ENCODE measurements at places on chromosomes 1 and 21.

GRCh38 chr1:27713869-27714513, 11.8 kb upstream of the FAM76A start:
- no peak for DNase-seq

DNA sequence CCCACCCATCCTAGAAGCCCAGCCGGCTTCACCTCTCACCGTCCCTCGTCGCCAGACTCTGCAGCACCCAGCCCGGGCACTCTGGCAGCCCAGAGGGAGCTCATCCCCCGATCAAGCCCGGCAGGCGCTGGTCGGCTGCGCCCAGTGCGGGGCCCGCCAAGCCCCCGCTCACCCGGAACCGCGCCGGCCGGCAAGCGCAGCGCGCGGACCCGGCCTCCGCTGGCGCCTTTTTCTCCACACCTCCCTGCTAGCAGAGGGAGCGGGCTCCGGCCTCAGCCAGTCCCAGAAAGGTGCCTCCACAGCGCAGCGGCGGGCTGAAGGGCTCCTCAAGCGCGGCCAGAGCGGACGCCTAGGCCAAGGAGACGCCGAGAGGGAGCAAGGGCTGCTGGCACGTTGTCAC, 2023.3 kb downstream of the NCAM2 start:
- no peak for DNase-seq

DNA sequence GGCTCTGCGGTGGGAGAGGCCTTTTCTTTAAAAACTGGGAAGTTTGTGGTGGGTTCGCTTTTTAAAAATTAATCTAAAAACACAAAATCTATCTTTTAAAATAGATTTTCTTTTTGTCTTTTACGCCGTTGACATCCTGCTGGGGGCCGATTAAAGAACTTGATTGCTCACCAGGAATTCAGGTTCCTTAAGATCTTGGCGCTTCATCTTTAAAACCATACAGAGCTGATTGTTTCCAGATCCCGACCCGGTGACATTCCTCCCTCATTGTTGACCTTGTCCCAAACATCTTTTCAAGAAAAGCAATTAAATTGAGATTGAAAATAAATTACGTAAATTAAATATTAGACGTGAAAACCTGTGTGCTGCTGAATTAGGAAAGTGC, 546 bp upstream of the ZNF697 start:
- DNase-seq = no peak

DNA sequence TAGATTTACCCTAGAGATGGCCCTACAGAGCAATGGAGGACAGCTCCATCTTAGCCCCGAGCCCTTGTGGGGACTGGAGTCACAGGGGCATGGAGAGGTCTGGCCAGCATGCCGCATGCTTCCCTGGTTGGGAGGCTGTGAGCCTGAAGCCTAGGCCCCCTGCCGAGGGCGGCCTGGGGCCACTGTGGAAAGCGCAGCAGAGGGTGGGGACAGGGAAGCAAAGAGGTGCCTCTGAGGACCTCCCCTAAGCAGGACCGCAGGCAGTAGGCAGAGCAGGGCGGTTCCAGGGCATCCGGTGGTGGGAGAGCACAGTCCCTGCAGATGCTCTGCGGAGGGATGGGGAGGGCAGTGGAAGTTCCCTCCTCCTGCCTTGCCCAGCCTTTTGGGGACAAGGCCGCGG, 26.5 kb upstream of the PEF1 start:
- DNase-seq = no peak

DNA sequence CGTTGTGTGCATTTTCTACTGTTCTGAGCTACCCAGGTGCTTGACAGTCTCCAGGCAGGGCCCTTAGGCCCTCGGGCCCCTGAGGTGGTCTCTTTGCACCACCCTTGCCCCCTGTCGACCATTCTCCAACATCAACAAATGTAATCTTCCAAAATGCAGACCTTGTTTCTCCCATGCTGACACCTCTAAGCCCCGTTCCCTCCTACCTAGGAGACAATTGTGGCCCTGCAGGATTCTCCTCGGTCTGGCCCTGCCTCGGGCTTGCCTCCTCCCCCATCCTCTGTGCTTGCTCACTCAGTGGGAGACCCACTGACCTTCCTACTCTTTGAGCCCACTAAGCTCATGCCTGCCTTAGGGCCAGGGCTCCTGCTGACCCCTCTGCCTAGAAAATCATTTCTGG, 104.2 kb upstream of the TARDBP start:
- DNase-seq = no peak

GRCh38 chr1:232966663-232967062, 16.3 kb downstream of the NTPCR start:
- no peak for DNase-seq

DNA sequence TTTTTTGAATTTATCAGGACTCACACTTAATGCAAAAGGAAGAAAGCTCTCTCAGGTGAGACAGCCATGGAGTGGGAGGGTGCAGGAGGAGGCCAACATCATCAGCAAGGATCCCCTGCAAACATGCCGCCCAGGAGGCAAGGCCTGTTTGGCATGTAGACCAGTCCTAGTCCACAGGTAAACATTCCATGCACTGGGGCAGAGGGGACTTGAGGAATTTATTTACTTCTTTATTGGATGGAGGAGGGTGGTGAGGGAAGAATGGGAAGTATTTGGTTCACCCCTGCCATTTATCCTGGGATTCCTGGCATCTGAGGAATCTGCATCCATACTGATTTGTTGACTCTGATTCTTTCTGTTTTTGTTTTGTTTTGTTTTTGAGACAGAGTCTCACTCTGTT, 1.5 kb upstream of the UQCRHL start:
- DNase-seq = no peak

DNA sequence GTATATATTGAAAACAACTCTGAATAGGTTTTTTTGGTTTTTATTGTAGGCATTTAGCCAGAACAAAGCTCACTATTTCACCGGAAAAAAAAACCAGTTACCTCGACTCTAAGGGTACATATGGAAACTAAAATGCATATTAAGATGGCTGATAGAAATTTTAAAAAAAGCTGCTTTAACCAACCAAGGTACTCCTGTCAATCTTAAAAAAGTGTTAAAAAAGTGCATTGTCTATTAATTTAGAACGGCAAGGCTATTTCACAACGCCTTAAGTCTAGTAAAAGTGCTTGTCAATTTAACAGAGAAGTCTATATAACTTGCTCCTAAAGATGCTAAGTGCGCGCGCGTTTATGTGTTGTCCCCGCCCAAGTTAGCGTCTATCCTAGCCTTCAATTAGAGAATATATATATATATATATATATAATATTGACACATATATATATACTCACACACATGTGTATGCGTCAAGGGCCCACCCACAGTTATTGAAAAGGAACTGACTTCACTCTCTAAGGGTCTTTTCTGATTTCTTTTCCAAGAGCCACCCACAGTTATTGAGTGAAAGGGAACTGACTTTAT, 934 bp downstream of the ASPM start:
- DNase-seq = no peak

DNA sequence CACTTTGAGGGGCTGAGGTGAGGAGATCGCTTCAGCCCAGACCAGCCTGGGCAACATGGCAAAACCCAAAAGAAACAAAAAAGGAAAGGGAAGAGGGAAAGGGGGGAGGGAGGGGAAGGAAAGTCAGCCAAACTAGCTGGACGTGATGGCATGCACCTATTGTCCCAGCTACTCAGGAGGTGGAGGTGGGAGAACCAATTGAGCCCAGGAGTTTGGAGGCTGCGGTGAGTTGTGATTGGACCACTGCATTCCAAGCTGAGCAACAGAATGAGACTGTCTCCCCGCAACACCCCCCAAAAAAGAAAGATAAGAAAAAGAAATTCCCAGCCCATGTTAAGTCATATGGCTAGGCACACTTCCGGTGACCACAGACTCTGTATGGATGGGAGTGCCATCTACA, 128.4 kb downstream of the PTPN14 start:
- DNase-seq = no peak

GRCh38 chr1:79355090-79355489, 348.6 kb upstream of the ADGRL4 start:
- no peak for DNase-seq

- no peak for DNase-seq
Measured at GRCh38 chr21:43311301-43311817, 115.6 kb downstream of the SIK1 start.

GRCh38 chr1:30342535-30343141, 380.7 kb downstream of the MATN1 start:
- no peak for DNase-seq

DNA sequence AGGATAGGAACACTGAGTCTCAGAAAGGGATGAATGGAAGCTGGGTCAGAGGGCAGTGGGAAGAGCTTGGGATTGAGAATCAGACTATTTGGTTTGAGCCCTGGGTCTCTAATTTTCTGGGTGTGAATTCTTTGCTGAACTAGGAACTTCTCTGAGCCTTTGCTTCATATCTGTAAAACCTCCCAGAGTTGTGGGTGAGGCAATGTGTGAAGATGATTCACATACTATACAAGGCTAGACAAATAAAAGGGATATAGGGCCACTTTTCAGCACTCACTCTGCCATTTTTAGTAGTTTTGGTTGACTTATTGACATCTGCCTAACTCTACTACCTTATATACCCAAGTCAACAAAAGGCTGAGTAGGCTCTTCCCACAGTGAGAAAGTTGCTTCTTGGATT, 77.7 kb upstream of the JUN start:
- no peak for DNase-seq

DNA sequence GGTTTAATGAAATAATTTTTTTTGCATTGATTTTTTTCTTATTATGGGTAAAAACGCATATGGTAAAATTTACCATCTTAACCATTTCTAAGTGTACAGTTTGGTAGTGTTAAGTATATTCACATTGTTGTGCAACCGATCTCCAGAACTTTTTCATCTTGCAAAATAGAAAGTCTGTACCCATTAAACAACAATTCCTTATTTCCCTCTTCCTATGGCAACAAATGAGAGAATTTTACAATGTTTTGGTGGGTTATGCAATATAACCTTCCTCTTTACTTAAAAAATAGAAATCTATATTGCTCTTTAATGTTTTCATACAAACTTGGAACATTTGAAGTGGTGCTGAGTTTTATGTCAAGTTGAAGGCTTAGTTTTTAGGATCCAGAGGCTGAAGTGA, 26.6 kb downstream of the MAP3K7CL start:
- DNase-seq = no peak

DNA sequence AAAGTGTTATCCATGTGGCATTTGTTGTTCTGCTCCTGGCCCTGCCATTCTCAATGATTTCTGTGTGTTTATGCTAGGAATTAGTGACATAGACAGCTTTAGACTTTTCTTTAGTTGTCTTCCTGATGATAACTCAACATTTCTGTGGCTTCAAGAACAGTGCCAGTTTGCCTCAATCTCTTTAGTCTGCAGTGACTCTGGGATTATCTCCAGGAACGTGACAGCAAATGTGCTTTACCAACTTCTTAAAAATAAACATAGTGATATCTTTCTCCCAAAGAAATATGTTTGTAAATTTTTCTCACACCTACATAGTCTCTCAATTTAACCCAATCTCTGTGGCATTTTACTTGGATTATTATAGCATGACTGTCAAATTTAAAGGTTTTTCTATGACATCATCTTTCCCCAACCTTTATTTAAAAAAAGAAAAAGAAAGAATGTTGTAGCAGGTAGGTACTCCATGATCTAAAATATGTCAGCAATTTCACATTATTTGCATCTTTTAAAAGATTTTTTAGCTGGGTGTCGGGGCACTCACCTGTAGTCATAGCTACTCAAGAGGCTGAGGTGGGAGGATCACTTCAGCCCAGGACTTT, 24.6 kb downstream of the RNASEL start:
- DNase-seq = no peak

DNA sequence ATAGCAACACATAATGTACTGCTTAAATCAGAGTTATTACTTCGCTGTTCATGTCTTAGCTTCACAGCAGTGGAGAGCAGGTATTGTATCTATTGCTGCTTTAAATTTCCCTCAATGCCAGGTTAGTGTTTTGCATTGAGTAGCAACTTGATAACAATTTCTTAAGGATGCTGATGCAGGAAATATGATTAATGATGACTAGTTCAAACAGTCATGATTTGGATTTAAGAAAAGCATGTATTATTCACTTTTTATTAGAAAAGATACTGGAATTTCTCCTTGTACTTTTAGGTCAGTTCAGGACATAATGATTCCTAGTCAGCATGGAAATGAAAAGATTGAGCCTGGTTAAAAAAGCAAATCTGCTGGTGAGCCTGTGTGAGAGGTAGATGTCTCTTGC, 67.2 kb upstream of the ARHGAP29 start:
- DNase-seq = no peak

DNA sequence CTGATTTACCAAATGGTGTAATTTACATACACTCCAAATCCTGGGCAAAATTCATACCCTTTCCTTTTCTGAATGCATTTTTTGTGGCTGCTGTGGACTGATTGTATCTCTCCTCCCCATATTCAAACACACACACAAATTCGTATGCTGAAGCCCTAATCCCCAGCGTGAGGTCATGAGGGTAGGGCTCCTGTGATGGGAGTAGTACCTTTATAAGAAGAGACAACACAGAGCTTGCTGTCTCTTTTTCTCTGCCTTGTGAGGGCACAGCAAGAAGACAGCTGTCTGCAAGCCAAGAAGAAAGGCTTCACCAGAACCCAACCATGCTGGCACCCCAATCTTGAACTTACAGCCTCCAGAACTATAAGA, 24.4 kb downstream of the DUSP10 start:
- no peak for DNase-seq

DNA sequence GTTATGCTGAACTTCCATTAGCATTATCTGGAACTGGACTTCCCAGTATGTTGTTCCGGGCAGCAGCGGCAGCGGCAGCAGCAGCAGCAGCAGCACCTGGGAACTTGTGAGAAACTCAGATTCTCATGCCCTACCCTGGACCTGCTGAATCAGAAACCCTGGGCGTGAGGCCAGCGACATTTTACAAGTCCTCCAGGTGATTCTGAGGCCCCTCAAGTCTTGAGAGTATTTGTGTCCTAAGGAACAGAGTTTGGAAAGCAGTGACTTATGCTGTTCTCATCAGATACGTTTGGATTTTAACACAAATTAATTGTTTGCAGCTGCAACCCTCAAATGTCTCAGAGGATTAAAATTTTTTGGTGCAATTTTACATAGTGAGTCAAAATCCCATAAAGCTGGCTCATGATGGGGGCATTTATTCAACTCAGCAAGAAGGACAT, 157.2 kb upstream of the KAZN start:
- DNase-seq = no peak

DNA sequence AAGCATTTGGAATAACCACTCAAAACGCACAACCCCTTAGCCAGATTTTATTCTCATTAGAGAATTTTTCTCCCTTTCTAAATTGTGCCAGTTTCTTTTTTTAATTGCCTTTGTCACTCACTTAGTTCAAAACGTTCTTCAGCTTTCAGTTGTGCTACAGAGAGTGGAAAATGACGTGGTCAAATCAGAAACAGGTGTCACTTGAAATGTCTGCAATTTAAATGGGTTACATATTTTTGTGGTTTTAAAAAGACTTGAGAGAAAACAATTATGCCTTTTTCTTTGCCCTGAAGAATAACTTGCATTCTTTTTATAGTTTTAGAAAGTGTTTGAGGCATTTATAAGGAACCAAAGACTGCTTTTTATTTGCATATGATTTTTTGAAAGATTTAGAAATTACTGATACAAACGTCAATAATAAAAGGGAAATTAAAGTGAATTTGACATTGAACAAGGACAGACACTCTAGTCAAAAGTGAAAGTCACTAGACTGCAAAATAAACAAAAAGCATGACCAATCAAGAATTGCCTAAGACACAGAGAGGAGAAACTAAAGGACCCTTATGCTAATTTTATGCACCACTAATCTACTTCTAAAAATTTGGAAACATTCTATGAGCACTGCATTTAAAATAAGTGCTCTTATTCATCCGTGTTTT, 191.0 kb downstream of the TPR start:
- DNase-seq = no peak

GRCh38 chr1:25573591-25573930, 30.2 kb downstream of the LDLRAP1 start:
- no peak for DNase-seq

GRCh38 chr1:94317790-94318188, 80.4 kb upstream of the ARHGAP29 start:
- no peak for DNase-seq
